Hepatic stellate cell (primary cell): ENCODE measurements at places on chromosomes 6 and 20.

DNA sequence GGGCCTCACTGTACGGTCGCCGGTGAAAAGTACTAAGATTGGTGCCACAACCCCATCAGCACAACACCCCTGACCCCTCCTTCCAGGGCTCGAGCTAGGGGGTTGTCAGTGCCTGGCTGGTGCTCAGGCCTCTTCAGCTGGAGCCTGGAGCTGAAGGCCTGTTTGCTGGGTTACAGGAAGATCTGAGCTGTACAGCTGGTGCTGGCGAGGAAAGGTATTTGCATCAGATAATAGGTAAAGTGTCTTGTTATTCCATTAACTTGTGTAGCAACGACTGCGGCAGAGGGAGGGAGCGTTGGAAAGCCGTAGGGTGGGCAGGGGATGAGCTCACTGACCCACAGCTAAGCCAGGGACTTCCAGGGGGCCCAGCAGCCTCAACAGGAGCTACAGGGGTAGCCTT is 15.8 kb upstream of the SIRPA start:
- DNase-seq, result no peak

GRCh38 chr6:131182991-131183425 is 47.7 kb downstream of the AKAP7 start:
- DNase-seq, result peak; percentile 11

- no peak for DNase-seq
These were observed 512.6 kb upstream of the SLC35B3 start for GRCh38 chr6:8947900-8948299.

- peak; percentile 80 for DNase-seq
These were observed at the start of gene MICAL1 for GRCh38 chr6:109455437-109456110. Gene MICAL1, minus strand, starts transcription at chr6:109455772. Its CDS starts 1,576 bp downstream, at chr6:109454196.

DNA sequence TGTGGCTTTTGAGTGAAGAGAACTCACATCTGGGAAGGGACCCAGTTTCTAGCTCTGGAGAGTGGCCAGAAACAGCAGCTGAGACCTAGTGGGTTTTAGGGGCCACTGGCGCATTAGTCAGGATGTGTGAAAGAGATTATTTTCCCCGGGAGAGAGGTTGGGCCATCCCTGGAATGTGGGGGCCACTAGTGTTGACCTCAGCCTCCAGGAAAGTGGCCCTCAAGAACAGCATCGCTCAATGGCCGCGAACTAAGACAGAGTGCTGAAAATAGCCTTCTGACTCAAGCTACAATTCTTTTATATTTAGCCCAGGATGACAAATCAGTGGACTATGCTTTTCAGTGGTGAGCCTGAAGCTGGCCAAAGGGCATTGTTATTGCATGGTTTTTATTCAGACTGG is 210.4 kb upstream of the RNF24 start:
- peak; percentile 87 for DNase-seq

GRCh38 chr6:22954749-22955385 is 385.5 kb downstream of the HDGFL1 start:
- no peak for DNase-seq

DNA sequence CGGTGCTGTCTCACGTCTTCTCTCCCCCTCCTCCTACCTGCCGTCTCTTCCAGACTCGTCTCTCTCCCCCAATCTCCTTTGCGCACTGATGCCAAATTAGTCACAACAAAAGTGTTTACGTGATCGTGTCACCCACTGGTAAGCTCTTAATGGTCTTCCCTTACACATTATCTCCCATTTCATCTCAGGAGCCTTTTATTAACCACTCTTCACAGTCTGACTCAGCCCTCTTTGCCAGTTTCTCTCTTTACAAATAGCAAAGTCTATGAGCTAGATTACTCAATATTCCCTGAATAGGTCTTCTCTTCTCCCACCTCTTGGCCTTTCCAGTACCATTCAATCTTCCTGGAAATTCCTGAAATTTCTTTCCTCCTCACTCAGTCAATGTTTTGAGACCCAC is 247.0 kb downstream of the ESR1 start:
- no peak for DNase-seq

DNA sequence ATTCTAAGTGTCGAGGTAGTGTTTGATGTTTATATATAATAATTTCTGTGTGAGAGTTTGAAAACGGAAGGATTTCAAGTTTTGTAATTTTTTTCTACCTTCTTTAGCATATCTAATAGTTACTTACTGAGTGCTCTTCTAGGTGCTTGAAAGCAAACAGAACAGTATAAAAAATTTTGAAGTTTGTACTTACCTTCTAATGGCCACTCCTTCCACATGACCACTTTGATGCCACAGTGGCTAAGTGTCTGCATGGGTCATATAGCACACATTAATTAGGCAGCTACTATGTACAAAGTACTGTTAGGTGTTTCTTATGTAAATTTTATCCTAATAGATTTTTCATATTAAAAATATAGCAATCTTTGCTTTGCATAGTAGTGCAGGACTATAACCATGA is 21.1 kb downstream of the RPRD1B start:
- DNase-seq, result no peak

DNA sequence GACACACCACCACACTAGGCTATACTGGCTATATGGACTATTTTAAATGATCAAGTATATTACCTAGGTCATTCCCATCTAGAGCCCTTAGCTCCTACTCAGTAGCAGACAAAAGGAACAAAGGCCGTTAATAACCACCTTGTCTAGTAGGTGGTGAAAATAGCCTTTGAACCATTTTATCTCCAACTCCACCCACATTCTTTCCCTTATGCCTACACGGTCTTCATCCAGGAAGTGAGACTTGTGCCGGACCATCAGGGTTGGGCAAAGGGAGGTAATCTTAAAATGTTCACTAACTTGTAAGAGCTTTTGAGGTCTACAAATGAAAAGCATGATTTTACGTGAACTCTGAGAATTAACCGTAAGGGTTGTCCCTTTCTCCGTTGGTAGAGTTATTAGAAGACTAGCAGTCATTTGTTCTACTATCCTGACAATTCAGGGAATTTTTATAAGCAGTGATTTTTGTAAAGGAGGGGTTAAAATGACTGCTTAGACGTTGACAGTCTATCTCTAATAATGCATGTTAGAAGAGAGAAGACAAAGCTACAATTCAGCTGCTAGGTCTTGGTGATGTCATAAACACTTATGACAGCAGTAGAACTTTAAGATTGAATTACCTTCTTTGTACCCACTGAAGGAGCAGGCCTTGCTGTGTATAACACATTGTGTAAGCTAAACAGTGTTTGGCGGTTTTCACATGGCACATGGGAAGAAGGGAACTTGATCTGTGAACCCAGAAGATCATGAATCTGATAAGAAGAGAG is 371.8 kb upstream of the JAG1 start:
- no peak for DNase-seq

GRCh38 chr6:42042108-42042507 is 8.2 kb upstream of the TAF8 start:
- DNase-seq, result no peak

DNA sequence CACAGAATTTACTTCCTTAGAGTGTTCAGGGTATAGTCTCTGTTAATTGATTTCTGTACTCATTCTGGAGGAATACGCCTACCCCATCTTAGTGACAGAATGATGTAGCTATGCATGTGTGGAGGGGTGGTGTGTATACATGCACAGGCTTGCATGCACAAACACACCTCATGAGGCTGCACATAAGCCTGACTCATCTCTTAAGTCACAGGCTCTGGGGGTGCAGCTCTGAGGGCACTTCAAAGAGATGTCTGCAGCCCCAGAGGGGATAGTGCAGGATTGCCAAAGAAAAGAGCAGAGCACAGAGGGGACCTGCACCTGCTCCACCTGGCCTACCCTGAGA is 24.6 kb downstream of the TBX18 start:
- DNase-seq, result no peak

- no peak for DNase-seq
These were observed 38.7 kb downstream of the STAU1 start for GRCh38 chr20:49149281-49150045.

- DNase-seq, result peak; percentile 38
These were observed 150.8 kb downstream of the PRL start for GRCh38 chr6:22145823-22146677.

DNA sequence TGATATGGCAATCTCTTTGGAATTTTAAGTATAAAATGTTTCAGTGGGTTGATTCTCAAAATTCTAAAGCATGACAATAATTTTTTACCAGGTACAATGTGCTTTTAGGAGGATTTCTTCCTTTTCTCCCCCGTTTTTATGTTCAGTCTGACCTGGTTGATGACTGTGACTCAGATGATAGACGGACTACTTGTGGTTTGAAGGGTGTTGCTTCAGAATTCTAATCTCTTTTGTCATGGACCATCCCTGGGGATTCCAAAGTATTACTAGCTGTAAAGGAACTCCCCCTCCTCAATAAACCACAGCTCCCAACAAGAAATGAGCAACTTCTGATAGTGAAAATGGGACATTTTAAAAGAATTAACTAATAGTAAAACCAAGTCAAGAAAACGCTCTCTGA is 34.9 kb upstream of the TNFAIP3 start:
- DNase-seq, result peak; percentile 60

- DNase-seq, result no peak
These were observed 112.4 kb downstream of the FOXO3 start for GRCh38 chr6:108673153-108673552.

DNA sequence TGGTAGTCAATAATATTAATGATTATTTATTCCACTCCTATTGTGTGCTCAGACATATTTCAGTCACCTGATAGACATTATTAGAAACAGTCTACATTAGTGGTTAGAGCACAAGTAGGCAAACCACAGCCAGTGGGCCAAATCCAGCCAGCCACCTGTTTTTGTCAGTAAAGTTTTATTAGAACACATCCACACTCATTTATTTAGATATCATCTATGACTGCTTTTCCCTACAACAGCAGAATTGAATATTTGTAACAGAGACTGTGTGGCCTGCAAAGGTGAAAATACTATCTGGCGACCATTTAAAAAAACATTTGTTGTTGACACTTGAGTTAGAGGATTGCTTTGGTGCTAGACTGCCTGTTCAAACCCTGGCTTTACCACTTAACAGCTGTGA is 220.0 kb upstream of the ZFP64 start:
- no peak for DNase-seq

- no peak for DNase-seq
These were observed 931.5 kb upstream of the EPHA7 start for GRCh38 chr6:94350833-94351232.

- no peak for DNase-seq
These were observed 7.4 kb downstream of the SLC22A1 start for GRCh38 chr6:160128879-160129516.

DNA sequence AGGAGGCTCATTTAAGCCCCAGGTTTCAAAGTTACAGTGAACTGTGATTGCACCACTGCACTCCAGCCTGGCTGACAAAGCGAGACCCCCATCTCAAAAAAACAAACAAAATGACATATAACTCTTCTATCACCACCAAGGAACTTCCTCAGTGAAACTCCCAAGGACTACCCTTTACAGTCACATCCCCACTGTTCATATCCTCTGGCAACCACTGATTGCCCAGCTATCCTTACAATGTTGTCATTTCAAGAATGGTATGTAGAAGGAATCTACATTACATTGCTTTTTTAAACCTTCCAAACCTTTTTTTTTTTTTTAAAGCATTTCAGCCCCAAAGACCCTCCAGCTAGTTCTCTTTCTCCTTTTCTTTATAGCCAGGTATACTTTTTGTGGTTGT is 123.1 kb upstream of the CARMIL1 start:
- DNase-seq, result peak; percentile 54

DNA sequence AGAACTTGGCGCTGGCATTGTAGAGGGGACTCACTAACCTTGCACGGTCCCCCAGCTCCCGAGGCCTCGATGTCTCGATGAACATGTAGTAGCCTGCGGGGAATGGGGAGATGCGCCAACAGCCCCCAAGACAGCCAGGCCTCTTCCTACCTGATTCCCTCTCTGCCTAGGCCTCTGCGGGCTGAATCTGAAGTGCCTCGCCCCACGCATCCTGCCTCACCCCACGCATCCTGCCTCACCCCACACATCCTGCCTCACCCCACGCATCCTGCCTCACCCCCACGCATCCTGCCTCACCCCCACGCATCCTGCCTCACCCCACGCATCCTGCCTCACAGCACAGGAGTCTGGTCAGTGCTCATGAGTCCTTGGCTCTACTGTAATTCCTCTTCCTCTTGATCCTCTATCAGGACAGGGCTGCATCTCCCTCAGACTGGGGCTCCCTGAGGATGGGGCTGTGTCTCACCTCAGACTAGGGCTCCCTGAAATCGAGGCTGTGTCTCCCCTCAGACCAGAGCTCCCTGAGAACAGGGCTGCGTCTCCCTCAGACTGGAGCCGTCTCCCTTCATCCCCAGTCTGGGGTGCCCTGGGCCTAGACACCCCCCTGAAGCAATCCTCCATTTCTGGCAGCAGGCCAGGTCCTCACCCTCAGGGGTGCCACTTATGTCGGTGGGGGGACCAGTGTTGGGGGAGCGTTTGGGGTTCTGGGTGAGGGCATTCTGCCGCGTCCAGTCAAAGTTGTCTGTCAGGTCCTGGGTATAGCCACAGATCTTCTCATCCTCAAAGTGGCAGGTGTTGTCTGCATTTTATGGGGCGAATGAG is 53.6 kb downstream of the MDGA1 start:
- DNase-seq, result no peak

- DNase-seq, result no peak
These were observed 303.8 kb upstream of the CDH4 start for GRCh38 chr20:60948224-60948623.

DNA sequence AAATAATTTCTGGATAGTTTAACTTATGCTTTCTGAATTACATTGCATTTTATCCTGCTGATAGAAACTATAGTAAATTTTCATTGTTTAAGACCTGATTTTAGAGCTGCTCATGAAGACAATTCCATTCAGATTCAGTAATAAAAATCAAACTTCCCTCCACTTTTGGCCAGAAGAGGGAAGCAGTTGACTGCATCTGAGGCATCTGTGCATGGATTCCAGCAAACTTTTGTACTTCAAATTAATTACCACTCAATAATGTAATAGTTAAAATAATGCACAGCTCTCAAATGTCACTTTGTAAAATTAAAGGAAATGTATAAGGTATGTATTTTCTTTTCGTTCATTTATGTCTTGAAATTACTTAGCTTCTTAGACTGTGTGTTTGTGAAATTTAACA is 64.2 kb upstream of the SLC35B3 start:
- no peak for DNase-seq

DNA sequence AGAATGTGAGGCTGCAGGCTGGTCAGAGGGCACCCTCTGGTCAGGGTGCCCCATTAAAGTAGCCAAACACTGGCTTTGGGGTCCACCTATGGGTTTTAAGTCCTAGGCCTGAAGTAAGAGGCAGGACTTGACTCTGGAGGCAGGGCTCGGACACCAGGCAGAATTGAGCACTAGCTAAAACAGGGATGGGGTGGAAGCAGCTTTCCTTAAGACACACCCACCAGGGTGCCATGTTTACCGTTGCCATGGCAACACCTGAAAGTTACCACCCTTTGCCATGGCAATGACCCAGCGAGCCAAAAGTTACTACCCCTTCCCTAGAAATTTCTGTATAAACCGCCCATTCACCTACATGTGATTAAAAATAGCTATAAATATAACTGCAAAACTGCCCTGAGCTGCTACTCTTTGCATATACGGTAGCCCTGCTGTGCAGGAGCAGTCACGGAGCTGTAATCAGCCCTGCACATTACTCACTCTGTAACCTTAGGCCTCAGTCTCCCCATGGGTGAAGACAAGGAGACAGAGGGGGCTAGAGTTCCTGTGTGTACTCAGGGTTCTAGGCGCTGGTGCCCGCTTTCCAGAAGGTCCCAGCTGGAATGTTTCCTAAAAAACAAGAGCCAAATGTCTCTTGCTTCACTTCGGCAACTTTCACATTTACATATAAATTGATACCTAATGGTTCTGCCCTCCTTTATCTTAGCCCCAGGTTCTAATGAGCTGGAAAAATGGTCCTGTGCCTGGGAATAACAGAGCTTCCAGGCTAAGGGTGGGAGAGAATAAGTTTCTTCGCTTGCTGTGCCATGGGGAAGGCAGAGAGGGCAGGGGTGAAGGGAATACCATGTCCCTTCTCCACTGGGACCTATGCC is 27.2 kb upstream of the SRSF6 start:
- DNase-seq, result no peak

GRCh38 chr20:11315525-11315924 is 602.2 kb upstream of the BTBD3 start:
- DNase-seq, result no peak
